ENCODE measurements at places on chromosomes 4 and X.

- no peak for DNase-seq
Measured at GRCh38 chr4:129429581-129430320, 333.8 kb downstream of the C4orf33 start.

DNA sequence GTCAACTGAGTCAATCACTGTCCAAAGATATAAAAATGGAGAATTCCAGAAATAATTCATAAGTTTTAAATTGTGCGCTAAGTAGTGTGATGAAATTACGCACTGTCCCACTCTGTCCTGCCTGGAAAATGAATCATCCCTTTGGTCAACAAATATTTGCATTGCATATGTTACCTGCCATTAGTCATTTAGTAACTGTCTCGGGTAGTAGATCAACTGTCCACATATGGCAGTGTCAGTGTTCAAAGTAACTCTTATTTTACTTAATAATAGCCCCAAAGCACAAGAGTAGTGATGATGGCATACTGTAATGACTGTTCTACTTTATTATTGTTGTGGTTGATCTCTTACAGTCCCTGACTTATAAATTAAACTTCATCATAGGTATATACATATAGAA is 3.4 kb downstream of the YTHDC1 start:
- DNase-seq: no peak

GRCh38 chrX:109600237-109600651 is 24.7 kb downstream of the KCNE5 start:
- DNase-seq: no peak

GRCh38 chrX:94758130-94758529 is 1084.1 kb downstream of the FAM133A start:
- no peak for DNase-seq

DNA sequence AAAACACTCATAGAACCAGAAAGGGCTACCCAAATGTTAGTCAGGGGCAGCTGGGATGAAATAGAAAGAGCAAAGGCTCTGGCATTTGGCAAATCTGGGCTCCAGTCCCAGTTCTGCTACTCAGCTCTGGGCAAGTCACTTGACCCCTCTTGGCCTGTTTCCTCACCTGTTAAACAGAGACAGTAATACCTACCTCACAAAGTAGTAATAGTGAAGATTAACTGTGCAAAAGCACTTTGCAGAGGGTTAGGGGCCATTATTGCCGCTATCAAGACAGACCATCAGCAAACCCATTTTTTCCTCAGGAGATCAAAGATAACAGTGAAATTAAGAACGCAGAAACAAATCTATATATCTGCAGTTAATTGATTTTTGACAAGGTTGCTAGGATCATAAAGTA is 20.6 kb downstream of the ZBTB33 start:
- no peak for DNase-seq

DNA sequence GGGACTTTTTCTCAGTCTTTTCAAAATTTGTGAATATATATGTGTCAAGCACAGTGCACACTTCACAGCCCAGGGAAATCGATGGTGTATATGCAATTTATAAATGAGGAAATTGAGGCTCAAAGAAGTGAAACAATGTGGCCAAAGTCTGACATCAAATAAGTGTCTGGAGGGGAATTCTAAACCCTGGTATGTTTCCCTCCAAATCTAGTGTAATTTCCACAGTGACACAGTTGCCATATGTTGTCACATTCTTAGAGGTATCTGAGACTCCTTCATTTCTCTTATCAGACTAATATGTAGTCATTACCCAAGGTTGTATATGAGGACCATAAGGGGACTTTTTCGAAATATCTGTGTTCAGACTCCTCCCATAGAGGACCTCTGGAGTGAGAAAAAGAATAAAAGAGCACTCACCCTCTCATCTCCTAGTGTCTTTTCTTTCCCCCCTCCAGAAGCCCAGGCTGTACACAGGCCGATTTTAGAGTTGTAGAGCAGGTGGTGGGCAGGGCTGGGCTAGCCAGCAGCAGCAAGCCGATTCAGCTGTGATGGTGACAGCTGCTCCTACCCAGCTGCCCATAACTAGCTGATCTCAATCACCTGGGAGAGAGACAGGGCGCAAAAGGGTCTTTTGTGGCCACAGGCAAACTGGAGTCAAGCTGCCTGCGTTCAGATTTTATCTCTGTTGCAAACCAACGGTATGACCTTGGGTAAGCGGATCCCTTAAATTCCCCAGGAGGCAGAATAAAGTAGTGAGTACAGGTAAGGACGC is 55.1 kb downstream of the CLCN5 start:
- DNase-seq: no peak

DNA sequence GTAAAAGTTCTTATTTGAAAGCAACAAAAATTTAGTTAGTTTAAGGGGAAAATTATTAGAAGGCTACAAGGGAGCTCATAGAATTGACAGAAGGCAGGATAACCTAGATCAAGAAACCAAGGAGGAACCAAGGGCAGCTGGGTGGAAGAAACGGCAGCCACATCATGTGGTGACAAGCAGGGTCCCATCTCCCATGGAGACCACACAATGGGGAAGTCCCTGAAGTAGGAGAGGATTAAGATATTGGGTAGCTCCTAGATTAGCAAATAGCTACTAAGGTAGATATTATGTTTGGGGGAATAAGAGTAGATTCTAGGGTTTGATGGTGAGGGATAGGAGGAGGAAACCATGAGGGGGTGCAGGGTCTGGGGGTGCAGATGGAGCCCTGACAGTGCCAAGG is 48.0 kb upstream of the TMEM154 start:
- no peak for DNase-seq

DNA sequence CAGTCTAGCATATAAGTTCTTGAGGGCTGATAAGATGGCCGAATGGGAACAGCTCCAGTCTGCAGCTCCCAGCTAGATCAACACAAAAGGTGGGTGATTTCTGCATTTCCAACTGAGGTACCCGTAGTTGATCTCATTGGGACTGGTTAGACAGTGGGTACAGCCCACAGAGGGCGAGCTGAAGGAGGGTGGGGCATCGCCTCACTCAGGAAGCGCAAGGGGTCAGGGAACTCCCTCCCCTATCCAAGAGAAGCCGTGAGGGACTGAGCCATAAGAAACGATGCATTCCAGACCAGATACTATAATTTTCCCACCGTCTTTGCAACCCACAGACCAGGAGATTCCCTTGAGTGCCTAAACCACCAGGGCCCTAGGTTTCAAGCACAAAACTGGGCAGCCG is 109.0 kb downstream of the RPS6KA6 start:
- DNase-seq: no peak

DNA sequence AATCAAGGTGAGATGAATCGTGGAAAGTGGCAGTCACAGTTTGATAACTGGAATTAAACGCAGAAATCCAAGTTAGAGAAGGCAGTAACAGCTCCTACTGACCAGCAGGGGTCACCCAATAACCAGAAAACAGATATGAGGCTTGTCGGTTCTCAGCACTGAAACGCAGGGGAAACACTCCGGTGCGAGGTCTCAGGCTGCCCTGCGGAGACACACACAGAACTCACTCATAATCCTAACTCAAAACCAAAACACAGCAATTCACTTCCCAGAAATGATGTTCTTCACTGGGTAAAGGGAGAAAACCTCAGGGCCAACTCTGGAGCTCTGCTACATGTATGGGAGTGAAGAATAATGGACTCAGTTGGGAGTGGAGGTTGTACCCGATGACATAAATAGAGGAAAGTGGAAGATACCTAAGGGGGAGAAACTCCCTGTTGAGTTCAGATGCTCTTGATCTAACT is 384.4 kb downstream of the RAPGEF2 start:
- DNase-seq: no peak

- no peak for DNase-seq
Measured at GRCh38 chr4:97457253-97457652, 686.0 kb downstream of the STPG2 start.

DNA sequence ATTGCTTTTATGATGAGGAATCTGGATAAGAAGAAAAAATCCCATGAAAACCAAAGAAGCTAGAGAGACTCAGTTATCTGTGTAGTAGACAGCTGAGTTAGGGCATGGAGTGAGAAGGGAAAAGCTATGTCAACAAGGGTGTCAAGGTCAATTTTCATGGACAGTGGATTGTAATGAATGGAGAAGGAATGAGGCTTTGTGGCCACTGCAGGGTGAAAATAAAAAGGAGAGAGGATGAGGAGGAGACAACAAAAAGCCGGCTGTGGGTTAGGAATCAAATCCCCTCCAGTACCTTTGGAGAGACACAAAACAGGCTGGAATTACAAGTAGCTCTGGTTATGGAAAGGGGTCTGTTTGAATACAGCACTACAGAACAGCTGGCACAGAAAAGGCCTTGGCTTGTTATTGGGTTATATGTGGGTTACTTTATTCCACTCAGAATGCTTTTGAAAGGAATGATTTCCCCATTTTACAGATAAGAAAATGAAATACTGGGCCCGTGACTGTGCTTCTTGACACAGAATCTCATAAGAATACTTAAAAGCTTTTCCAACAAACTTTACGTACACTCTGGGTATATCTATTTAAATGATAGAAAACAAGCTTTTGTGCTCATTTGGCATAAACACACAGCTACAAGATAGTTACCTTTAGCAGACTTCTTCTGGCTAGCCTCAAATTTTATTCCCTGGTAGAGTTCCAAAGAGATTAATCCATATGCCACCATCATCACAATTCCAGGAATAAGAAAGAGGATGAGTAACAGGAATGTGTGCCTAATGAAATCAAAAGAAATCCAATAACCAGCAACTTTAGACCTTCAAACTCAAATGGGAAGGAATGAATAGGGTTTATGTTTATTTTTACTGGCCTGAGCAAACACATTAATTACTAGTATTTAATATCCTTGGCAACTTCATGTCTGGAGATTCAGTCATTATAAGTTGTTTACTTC is 7.5 kb downstream of the CCKAR start:
- DNase-seq: no peak

DNA sequence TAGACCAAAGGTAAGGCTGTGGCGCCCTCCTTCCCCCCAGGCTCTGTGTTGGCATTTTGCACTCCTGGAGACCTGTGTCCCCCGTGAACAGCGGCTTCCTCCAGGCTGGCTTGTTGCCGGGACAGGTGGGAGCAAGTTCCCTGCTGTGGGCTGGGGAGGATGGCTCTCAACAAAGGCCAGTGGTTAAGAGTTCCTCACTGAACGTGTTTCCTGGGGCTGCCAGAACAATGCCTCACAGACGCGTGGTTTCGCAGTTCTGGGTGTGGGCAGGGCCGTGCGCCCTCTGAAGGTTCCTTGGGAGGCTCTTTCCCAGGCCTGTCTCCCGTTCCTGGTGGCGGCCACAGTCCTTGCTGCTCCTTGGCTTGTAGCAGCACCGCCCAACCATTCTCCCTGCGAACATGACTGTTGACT is 33.4 kb downstream of the NELFA start:
- DNase-seq: no peak

DNA sequence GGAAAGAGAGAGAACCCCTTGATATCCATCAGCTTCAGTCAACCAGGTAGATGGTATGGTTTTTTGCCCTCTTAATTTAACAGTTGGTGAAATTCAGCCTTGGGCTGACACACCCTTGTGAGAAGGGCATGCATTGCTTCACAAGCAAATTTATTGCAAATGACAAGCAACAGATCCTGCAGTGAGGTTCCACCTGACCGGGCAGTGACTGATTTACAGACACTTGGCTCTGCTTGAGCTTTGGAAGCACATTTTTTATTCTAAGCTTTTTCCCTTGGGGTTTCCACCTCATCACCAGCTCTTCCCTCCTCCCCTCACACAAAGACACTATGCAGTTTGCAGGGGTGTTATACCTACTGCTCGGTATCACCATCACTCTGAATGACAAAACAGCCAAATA is 28.3 kb upstream of the SERTM2 start:
- no peak for DNase-seq

GRCh38 chr4:42724451-42724850 is 67.5 kb upstream of the ATP8A1 start:
- DNase-seq: no peak

DNA sequence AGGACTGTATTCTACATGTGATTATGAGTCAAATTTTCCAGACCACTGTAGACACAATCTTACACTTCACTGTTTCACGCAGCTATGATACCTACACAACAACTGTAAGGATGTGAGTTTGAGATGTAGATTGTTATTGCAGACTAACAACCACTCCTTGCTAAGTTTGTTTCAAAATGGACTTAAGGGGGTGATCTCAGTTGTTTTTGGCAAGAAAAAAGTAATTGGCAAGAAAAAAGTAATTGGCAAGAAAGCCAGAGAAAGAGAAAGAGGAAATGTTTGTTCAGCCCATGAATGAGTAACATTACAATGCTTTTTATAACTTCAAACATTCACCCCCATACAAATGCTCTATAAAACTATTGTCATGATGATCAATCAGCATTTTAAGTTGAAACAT is 466.4 kb downstream of the DMD start:
- no peak for DNase-seq
